ENCODE measurements at places on chromosomes 6 and 20.

- no peak for DNase-seq
Measured at GRCh38 chr6:43275801-43276576, 22.1 kb upstream of the SLC22A7 start.

- no peak for DNase-seq
Measured at GRCh38 chr6:56370127-56370540, 122.8 kb upstream of the COL21A1 start.

GRCh38 chr6:64680446-64680845 lies 1026.6 kb downstream of the EYS start:
- no peak for DNase-seq

GRCh38 chr6:160260367-160260766 lies 1.7 kb upstream of the SLC22A2 start:
- no peak for DNase-seq

DNA sequence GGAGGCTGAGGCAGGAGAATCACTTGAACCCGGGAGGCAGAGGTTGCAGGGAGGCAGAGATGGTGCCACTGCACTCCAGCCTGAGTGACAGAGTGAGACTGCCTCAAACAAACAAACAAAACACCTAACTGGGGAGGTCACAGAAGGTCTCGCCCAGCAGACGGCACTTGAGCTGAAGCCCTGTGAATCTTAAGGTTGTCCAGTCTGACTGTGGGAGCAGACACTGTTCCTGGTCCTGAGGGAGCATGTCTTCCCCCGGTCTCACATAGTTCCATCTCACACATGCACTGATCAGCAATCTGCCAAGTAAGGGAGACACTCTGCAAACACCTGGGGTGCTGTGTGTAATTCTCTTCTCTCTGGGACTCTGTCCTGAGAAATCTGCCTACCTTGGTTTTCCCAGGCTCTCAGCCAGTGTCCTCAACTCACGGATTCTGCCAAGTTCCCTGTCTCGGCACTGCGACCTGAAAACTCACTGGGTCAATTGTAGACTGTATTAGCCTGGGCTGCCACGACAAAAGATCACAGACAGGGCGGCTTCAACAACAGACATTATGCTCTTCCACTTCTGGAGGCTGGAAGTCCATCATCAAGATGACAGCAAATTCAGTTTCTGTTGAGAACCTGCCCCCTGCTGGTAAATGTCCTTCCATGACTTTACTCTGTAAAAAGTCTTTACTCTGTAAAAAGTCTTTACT lies 94.3 kb downstream of the JPH2 start:
- no peak for DNase-seq

DNA sequence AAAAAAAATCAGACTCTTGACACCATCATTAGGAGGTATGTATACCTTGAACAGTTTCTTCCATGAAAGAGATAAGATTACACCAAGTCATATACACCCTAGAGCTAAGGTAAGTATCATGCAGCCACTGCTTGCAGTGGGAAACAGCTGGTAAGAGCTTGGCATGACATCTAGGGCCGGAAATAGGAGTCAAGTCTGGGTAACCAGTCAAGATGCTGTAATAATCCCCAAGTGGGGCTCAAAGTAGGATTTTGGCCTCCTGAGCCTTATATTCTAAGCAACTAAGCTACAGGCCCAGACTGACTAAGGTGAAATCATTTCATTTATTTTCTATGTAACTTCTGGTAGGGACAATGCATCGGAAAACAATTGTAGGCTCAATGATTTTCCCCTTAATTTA lies 23.9 kb downstream of the TRERF1 start:
- DNase-seq, result no peak

DNA sequence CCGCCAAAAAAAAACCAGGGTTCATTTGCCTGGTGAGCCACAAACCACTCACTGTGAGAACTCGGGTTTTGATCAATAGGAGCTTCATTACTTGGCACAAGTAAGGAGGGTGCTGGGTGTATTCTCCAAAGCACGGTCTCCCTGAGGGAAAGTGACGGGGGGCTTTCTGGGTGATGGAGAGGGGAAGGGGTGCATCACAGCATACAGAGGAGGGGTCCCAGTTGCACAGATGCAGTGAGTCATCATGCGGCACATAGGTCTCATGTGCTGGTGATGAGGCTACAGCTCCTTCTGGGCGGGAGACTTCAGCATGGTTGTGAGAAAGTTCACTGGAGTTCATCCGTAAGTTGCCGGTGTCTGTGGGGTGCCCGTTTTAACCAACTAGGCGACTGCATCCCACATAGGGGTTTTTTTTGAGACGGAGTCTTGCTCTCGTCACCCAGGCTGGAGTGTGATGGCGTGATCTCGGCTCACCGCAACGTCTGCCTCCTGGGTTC lies 36.2 kb downstream of the SUN5 start:
- no peak for DNase-seq

GRCh38 chr6:114376611-114377175 lies 33.9 kb upstream of the HS3ST5 start:
- DNase-seq, result no peak

DNA sequence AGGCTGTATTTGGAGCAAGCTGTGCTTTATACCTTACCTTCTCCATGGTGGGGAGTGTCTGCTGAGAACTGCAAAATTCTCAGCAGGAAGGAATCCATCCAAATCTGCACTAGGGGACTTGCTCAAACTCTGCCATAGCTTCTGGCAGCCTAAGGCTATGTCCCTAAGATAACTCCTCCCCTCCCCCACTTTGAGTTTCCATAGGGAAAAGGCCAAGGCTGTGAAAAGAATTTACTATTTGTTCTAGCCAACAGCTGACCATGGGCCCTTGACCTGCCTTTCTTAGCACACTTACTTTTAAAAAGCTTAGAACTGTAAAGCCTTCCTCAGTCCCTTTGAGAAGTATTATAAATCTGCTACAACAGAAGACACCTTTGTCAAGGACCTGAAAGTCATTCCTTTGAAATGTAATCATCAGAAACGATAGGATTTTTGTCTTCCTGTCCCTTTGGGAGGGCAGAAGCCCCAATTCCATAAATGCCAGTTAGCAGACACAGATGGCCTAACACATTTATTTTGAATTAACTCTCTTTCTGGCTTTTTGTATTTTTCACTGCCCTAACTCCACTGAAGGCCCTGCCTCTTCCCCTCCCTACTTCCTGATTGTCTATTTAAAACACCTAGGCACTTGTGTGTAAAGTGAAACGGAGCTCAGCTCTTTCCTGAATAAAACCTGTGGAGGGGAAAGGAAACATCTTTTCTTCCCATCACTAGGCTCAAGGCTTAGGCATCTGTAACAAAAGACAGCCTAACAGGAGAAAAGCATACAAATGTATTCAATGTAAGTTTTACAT lies 157.1 kb downstream of the AKAP7 start:
- DNase-seq, result no peak

DNA sequence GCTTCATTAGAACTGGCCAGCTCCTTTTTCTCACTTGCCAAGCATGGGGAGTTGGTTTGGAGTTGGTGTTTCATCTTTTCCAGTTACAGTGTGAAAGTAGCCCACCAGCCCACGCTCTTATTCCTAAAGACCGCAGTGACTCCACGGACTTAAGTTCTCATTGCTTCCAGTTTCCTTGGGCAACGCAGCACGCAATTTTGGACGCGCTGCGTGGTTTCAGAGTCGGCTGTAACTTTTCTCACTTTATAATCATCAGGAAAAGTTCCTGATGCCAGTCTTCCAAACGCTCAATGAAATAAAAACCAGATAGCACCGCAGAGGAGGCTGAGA lies 381 bp upstream of the PEX7 start:
- DNase-seq, result no peak

DNA sequence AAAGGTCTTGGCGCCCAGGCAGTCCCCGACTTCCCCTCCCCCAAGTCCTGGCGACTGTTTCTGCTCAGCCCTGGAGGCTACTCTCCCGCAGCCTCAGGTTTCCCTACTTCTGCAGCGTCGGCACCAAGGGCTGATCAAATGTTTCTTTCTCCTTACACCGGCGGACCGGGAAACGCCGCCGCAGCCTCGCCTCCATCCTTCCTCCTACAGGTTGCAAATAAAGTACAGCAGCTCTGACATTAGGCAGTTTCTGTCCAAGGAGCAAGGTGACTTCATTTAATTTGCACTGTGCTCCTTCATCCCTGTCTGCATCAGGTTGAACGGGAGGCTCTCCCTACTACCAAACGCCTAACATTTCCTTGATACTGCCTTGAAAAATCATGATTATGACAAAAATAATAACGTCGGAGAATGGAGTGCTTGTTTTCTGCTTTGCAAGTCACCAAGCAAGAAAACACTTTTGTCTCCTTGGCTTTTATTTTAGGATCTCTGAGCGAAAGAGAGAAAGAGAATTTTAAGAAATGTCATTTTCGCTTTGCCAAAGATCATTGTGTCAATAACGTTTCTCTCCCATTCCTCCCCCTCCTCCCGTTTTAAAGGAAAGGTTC lies 1.0 kb downstream of the CLIC5 start:
- DNase-seq, result no peak

- no peak for DNase-seq
Measured at GRCh38 chr6:29943053-29943966, 978 bp downstream of the HLA-A start.

DNA sequence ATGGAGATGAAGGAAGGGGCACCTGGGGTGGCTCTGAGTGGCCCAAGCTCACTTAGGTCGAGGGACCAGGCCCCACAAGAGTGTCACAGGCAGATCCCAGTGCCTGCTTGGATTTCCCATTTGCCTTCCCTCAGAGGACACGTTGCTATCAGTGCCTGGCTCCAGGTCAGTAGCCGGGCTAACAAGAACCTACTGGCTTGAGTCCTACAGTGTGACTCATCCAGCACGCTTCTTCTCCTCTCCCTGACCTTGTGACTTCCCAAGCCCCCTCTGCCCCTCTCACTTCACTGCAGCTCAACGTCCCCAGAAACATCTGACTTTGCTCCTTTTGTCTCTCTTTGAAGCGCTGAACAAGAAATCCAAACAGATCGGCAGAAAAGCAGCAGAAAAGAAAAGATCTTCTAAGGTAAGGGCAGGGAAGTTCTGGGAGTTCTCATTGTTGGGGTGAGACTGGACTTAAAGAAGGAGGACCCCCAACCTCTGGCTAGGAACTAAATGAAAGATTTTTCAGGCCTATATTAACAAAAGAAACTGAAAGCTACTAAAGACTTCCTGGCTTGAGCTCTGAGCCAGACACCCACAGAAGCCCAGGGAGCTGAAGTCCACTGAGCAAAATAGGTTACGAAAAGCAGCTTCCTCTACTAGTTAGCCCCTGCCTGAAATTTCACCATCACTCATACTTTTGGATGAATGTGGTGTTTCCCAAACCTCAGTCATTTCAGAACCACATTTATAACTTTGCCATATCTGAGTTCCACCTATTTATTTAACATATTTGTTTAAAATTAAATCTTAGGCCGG lies 21.5 kb downstream of the ASIP start:
- no peak for DNase-seq

- DNase-seq, result no peak
Measured at GRCh38 chr6:118372413-118372812, 175.7 kb upstream of the PLN start.

- DNase-seq, result no peak
Measured at GRCh38 chr20:61767761-61768494, 297.8 kb downstream of the TAF4 start.

DNA sequence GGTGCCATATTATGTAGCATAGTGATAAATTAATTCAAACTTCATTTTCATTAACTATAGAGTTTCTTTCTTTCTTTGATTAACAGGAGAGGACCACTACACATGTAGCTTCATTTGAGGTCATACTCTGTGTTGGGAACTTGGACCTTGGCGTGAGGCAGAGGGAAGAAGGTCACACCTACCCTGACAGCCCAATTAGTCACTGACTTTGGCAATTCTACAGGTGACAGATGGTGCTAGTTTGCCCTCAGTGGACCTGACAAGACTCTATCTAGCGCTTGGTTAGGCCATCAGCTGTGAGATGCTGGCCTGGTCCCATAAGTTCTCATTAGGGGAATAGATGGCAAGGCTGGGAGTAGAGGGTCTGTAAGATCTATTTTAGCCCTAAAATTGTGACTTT lies 14.2 kb downstream of the SLX4IP start:
- no peak for DNase-seq

GRCh38 chr20:5612581-5613301 lies 137.5 kb upstream of the SHLD1 start:
- DNase-seq, result no peak

GRCh38 chr6:9745966-9746365 lies 668.9 kb downstream of the TFAP2A start:
- DNase-seq, result no peak

DNA sequence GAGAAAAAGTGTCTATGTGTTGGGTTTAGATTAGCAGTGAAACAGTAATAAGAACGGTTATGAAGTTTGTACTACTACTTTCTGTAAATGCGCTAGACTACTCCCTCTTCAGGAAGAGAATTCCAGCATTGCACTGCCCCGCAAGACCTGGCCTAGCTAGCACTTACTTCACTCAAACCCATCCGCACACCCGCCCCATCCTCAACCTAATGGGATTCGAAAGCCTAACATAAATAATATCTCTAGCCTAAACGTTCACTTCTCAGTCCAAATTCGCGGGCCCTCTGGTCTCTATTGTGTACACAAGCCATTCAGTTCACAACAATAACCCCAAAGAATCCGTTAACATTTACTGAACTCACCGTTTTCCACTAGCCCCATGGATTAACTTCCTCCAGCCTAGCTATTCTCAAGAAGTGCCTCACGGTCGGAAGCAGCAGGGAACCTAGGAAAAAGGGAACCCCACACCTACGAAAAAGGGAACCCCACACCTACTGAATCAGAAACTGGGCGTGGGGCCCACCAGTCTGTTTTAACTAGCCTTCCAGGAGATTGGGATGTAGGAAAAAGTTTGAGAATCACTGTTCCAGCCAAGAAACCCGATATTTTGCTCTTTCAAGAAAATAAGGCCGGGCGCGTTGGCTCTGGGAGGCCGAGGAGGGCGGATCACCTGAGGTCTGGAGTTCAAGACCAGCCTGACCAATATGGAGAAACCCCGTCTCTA lies 45.4 kb upstream of the BTN3A2 start:
- DNase-seq, result no peak

DNA sequence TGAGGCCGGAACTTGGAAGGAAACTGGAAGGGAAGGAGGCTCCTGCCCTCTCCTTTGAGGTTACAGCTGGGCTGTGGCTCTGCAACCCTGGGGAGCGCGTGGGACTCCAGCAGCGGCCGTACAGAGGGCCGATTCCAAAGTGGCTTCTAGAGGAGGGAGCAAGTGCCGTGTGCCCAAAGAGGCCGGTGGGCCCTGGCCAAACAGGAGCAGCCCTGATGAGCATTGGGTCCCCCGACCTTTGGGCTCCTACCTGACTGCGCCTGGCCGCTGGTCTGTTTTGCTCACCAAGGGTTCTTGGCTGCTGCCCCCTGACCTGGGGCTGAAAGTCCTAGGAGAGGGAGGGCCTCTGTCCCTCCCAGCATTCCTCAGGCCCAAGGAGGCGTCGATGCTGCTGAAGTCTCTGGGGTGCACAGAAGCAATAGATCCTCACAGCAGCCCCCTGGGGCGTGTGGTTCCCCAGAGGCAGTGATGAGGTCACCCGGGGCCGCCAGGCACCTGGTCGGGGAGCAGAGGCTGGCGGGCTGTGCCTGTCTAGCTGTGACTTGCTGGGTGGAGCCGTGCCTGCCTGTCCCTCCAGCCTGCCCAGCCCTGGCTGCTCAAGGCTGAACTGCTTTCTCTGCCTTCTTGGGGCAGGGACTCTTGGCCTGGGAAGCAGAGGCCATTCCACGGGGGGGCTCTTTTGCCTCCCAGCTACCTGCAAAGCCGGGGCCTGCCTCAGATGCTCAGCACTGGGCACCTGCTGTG lies 9.8 kb downstream of the RBM38 start:
- DNase-seq, result no peak

GRCh38 chr6:21844120-21844917 lies 250.8 kb downstream of the SOX4 start:
- DNase-seq, result no peak

Measured in stimulated activated CD8-positive, alpha-beta memory T cell treated with anti-CD3 and anti-CD28 coated beads, Interleukin-15, amount 100 ng/mL, for 24 hours (primary cell).